NCI-H187 (cell line): ENCODE measurements at places on chromosomes 5 and 9.

DNA sequence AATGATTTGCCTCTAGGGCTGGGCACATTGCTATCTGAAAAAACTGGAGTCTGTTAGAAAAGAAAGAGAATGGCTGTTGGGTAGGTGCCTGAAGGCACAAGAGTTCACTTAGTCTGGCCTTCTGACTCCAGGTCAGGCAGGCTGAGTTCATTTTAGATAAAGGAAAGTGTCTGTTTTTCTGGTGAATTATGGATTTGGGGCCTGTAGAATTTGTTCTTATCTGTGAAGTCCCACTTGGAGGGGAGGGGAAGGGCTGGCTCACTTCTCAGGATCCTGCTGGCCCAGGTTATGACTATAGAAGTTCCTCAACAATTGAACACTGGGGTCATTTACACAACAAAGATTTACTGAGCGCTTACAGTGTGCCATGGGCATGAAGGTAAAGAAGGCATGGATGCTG lies 11.5 kb upstream of the SEPTIN8 start:
- DNase-seq, result no peak

DNA sequence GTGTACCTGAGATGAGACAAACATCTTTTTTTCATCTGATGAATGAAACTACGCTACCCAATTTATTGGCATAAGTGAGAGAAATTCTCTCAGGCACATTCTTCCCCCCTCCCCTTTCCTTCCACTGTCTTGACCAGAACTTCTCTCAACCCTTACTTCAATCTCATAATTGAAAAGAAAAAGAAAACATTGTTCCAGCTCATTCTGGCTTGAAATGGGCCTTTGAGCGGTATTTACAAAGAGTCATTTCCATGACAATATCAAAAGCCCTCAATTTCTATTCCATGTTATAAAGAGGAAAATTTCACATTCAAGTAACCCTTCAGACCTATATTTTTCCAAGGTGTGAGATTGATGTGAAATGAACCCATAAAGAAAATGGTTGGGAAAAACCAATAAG lies 145.9 kb downstream of the PCSK1 start:
- DNase-seq, result no peak

GRCh38 chr9:136703276-136703860 lies 9.0 kb upstream of the DIPK1B start:
- DNase-seq, result no peak

- no peak for DNase-seq
Measured at GRCh38 chr5:1156754-1157460, 44.5 kb upstream of the SLC6A19 start.

DNA sequence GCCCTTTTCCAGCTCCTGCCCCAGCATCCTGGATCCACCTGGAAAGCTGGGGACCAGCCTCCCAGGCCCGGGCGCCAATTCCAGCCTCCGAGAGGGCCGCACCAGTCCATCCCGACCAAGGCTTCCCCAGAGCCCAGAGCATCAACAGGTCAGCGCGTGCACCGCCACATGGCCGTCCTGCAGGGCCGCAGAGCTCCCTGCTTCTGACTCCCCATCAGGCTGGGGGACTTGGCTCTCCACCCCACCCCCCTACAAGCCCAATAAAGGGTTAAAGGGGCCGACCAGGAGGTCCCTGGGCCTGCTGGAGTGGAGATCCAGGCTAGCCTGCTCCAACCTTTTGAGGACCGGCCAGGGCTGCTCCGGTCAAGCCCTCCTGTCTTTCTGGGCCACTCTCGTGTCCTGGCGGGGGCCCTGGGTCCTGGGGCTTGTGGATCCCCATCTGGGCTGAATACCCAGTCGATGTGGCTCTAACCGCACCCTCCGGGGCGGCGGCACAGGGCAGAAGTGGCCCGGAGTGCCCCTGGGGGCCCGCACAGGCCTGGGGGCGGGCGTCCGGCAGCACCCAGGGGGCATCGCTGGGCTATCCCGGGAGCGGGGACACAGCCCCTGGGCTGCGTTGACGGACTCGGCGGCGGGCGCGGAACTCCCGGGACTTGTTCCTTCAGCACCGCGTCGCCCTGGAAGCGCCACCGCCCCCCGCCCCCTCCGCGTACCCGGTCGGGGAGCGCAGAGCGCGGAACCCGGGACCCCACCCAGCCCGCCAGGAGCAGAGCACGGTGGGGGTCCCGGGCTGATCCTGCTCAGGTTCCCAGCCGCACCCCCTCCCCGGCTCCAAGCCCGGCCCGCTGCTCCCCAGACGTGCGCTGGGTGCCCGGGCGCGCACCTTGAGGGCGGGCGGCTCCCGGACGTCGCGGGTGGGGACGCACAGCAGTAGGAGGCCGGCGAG lies 590 bp downstream of the ENTPD2 start:
- DNase-seq, result no peak

DNA sequence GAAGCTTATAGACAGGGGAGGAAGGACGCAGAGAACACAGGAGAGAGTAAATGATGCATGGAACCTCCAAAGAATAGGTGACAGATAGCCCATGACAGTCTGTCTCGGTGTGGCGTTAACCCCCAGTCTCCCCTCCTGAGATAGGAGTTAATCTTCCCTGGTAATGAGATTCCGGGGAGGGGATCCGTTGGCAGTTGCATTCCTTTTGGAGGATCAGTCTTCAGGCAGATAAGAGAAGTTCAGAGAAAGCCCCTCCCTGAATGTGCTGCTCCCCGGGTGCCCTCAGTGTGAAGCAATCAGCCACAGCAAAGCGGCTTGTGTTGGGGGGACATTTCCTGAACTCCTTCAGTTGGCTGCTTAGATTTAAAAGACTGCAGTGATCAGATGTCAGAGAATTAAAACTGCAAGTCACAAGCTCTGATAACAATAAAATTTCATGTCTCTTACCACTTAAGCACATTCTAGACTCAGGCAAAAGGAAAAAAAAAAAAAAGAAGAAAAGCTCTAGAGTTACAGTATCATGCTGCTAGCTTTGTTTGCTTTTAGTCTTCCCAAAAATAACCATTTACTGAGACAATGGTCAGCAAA lies 121.1 kb downstream of the EGFLAM start:
- DNase-seq, result no peak

- DNase-seq, result no peak
Measured at GRCh38 chr9:90901933-90902332, 100.3 kb downstream of the SYK start.
